ENCODE measurements at places on chromosomes 1 and 21. TPM values are rescaled to one million over a fixed set of nuclear protein-coding genes. Genes with fewer than 3 reads are reported as not detected.

DNA sequence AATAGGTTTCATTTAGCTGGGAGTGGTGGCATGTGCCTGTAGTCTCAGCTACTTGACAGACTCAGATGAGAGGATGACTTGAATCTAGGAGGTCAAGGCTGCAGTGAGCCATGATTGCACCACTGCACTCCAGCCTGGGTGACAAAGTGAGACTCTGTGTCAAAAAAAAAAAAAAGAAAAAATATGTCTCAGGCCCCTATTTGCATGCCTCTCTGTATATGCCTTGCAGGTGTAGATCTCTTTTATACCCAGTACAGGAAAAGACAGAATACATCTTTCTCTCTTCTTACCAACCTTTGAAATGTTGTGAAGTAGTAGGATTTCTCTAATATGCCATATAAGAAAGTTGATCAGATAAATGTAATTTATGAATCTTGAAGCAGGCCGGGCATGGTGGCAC lies 6.4 kb downstream of the CNR2 start:
- peaks cover 25% of the 10 kb centered on the region for H3K36me3 ChIP-seq
- H3K27ac ChIP-seq = no peak overlapping the region
- peaks cover 15% of the 10 kb centered on the region for H3K27me3 ChIP-seq
- no peak for DNase-seq

The UQCRH gene
- 252 TPM for polyA plus RNA-seq

The VTCN1 gene
- not detected for polyA plus RNA-seq

DNA sequence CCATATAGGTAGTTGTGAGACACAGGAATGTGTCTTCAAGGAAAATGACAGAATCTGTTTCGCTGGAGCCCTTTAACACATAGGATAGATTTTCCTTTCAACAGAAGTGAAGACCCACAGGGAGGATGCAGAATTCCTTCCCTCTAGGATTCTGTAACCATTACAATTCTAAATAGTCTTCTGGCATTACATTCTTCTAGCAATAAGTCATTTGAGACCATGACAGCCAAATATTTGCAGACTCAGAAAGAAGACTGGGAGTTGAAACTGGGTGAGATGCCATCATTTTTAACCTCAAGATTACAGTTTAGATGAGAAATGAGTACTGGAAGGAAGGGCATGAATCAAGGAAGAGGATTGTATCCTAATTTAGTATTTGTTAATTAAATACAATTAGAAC lies 61.6 kb downstream of the ZBTB18 start:
- H3K4me1 ChIP-seq = no peaks in the 10 kb centered on the region
- H3K27ac ChIP-seq = no peak overlapping the region
- DNase-seq = no peak
- H3K27me3 ChIP-seq = no peaks in the 10 kb centered on the region
- no peak overlapping the region for H3K4me3 ChIP-seq

DNA sequence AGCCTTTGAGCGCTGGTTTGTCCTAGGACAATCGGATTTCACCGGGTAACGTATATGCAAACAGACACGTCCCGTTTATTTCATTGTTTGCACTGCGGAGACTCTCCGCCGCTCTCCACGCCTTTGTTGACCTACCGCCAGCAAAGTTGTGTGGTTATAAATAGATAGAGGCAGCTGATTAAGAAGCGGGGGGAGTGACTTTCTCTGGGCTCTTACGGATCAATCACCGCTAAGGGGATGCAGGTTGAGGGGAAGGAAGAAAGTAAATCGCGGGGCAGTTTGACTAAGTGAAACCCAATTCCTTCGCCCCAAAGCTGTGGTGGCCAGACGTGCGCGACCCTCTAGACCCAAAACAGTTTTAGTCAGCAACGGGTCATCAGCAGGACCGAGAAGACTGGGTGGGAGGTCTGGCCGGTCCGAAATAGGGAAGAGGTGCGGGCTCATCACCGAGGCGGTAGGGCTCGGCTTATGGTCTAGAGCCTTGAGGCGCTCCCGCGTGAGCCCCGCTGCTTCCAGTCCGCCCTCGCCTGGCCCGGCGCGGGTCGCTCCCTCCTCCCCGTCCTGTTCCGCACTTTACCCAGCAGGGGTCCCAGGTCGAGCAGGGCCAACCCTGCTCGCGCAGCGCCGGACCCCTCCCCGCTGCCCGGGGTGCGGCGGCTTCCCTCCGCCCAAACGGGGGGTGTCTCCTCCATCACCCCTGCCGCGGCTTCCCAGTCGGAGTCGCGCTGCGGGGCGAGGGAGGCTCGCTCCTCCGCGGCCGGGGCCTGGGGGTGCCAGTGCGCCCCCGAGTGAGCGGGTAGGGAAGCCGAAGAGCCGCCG lies 120.8 kb upstream of the RRP15 start:
- no peak for DNase-seq
- H3K4me1 ChIP-seq = peaks cover 8% of the 10 kb centered on the region
- H3K27me3 ChIP-seq = peaks cover 32% of the 10 kb centered on the region
- no peak overlapping the region for H3K27ac ChIP-seq
- peaks cover 10% of the 10 kb centered on the region for H3K36me3 ChIP-seq
- H3K4me3 ChIP-seq = peak overlapping the region; percentile 67

- no peaks in the 10 kb centered on the region for H3K36me3 ChIP-seq
- no peaks in the 10 kb centered on the region for H3K4me1 ChIP-seq
- H3K27ac ChIP-seq = no peak overlapping the region
- H3K27me3 ChIP-seq = no peaks in the 10 kb centered on the region
- no peak for DNase-seq
- no peak overlapping the region for H3K4me3 ChIP-seq
Observed at GRCh38 chr1:212141404-212141803, 105.9 kb downstream of the DTL start.

Data from immature natural killer cell (primary cell).